Stimulated activated CD4-positive, alpha-beta T cell treated with anti-CD3 and anti-CD28 coated beads, TNF-alpha, amount 100 ng/mL, for 1 hour (primary cell): ENCODE measurements at places on chromosomes 3 and 15.

DNA sequence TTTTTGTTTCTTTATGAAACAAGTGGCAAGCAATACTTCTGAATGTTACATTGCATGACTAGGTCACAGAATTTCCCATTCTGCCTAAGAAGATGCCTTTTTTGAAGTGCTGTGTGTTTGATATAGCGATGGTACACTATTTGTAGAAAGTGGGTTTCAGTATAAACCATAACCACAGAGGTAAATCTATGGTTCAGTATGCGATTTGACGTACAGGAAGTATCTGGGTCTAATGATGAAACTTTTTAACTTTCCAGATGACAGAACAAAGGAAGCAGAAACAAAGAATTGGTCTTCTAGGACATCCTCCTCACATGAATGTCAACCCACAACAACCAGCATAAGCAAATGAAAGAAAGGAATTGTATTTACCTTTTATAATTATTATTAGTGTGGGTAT lies 133.4 kb upstream of the BHLHE40 start:
- no peak for DNase-seq

- no peak for DNase-seq
Observed at GRCh38 chr3:46112984-46113383, 85.7 kb upstream of the XCR1 start.

DNA sequence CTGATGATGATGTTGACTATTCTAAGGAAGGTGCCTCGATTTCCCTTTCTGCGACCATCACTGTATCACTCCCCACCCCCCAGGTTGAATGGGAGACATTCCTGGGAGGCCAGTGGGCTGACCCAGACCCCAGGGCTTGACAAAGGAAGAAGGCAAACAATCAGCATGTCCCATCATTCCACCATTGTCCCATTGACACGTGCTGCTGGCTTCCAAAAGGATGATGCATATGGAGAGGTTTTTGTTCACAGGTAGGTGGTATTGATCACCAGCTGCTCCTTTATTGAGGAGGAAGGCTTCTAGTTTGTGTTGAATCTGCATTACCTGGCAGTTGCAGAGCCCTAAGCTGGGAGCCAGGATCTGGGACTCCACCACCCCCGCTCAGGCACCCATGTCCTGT lies 30.4 kb downstream of the RASGRF1 start:
- no peak for DNase-seq

DNA sequence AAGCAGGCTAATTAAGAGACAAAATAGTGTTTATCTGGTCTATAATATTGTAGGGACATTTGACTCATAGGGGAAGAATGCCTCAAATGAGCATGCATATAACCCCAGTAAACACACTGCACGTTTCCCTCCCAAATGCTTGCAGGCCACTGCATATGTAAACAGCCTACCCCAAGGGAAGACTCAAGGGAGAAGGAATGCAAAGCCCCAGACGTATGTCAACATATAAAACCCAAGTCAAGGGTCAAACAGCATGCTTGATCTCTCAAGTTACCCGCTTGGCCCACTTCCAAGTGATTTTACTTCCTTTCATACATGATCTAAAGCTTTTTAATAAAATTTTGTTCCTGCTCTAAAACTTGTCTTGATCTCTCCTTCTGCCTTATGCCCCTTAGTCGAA lies 1090.0 kb downstream of the OTOL1 start:
- DNase-seq: no peak

- no peak for DNase-seq
Observed at GRCh38 chr15:44736181-44736765, at the start of gene TRIM69. TRIM69 (plus strand) TSS chr15:44736528; CDS start chr15:44736705, 177 bp downstream.

DNA sequence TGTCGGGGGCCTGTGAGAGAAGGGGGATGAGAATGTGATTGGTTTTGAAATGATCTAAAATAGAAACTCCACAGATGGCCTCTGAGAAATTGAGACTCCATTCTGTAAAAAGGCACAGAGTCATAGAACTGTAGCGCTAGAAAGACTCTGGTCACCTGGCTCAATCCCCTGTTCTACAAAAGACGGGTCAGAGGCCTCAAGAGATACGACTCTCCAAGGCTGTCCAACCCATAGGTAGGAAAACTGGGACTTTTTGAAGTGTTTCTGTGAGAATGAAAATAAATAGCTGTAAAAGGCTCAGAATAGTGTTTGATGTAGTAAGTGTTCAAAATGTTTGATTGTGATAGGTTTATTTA lies 11.7 kb upstream of the TMC3 start:
- no peak for DNase-seq
